Endothelial cell (in vitro differentiated cells): ENCODE measurements at places on chromosomes 5 and 9.

DNA sequence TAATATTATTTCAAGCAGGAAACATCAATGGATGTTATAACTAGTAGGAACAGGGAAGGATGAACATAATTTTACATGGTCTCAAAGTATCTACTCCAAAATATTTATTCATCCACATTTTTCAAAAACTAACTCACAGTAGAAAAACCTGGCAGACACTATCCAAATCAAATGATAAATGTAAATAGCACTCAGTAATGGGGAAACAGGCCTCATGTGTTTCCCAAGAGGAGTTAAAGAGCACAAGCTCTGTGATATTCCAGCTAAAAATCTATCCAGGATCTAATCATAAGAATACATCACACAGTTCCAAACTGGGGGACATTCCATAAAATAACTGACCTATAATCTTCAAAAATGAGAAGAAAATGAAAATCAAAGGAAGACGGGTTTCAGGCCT is 443.1 kb downstream of the ZNF608 start:
- DNase-seq, result no peak

DNA sequence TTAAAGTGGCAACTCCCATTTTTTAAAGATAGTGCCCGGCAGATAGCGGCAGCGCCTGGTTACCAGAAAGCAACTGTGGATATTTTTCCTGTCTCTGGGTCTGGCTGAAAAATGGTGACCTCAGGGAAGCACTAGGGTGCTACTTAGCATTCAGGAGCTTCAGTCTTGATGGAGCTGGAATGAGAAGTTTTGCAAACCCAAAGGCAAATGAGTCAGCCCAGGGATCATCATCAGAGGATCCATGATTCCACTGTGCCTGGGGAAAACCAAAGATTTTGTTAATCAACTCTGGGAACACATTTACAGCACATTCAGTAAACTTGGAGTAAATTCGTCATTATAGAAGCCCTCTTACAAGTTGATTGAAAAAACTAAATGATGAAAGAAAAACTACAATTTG is 26.7 kb downstream of the F2R start:
- no peak for DNase-seq

GRCh38 chr5:59300930-59301329 is 592.6 kb downstream of the PDE4D start:
- DNase-seq, result no peak

- DNase-seq, result no peak
Measured at GRCh38 chr5:10173716-10174115, 76.0 kb downstream of the ATPSCKMT start.

GRCh38 chr9:86968258-86968920 is 21.1 kb upstream of the GAS1 start:
- DNase-seq, result no peak

- DNase-seq, result no peak
Measured at GRCh38 chr9:85502815-85503655, 238.7 kb downstream of the AGTPBP1 start.

- DNase-seq, result peak; percentile 8
Measured at GRCh38 chr5:130710596-130710995, 454.5 kb downstream of the HINT1 start.

- no peak for DNase-seq
Measured at GRCh38 chr9:37293664-37294524, 128.6 kb upstream of the GRHPR start.

DNA sequence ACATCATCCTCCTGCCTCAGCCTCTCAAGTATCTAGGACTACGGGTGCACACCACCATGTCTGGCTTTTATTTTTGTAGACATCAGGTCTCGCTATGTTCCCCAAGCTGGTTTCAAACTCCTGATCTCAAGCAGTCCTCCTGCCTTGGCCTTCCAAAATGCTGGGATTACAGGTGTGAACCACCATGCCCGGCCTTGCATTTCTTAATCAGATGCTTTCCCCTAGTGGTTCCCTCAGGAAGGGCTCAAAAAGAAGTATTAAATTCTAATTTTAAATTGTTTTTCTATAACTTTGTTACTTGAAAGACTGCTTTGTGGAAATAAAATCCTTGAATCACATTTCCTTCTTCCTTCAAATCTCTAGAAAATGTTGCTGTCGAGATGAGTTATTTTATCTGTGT is 79.5 kb upstream of the ROR2 start:
- no peak for DNase-seq

- DNase-seq, result no peak
Measured at GRCh38 chr5:3377831-3378230, 217.8 kb upstream of the IRX1 start.

DNA sequence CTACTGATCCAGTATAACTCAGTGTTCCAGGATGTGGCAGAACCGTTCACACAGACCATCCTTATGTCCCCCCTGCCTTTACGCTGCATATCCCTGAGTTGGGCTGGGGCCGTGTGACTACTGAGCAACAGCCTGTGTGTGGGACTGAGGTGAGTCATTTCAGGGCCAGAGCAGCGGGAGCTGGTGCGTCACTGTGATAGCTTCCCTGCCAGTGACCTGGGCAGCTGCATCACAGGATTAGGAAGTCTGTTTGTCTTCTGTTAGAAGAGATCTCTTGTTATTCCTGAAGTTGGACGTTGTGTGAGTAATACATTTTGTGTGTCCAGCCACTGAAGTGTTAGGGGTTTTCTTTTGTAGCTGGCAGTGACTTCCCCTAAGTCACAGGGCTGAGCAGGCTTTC is 35.6 kb downstream of the TPPP start:
- no peak for DNase-seq
